ENCODE measurements at places on chromosomes 5 and 9.

- DNase-seq = peak; percentile 26
Observed at GRCh38 chr9:37034305-37034937, 353 bp upstream of the PAX5 start.

DNA sequence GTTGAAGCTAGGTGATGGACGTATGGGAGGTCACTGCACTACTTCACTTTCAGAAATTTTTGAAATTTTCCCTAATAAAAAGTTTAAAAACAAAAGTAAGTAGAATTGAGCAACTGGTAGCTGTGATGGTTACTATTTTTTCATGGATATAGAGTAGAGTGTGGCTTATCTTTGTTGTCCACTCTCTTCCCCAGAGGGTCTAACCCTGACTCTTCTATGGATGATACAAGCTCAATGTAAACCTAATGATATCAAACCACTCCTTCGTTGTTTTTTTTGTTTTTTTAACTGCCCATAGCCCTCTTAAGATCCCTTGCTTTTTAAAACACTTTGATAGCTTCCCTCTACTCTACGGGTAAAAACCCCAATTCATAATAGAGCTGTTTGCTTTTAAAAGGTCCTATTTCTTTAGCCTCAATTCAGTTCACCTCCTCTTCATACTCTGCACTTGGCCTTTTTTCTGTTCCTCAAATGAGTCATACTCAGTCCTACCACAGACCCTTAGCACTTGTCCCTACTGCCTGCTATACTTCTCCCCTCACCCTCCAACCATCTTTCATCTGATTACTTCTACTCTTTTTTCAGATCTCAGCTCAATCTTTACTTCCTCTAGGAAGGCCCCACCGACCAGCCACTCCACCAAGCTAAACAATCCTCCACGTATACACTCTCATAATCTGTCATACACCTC is 2.6 kb downstream of the HDAC3 start:
- DNase-seq = no peak

GRCh38 chr9:132823370-132824145 is 54.5 kb downstream of the AK8 start:
- no peak for DNase-seq

GRCh38 chr9:13351778-13352386 is 72.4 kb upstream of the MPDZ start:
- DNase-seq = peak; percentile 67

DNA sequence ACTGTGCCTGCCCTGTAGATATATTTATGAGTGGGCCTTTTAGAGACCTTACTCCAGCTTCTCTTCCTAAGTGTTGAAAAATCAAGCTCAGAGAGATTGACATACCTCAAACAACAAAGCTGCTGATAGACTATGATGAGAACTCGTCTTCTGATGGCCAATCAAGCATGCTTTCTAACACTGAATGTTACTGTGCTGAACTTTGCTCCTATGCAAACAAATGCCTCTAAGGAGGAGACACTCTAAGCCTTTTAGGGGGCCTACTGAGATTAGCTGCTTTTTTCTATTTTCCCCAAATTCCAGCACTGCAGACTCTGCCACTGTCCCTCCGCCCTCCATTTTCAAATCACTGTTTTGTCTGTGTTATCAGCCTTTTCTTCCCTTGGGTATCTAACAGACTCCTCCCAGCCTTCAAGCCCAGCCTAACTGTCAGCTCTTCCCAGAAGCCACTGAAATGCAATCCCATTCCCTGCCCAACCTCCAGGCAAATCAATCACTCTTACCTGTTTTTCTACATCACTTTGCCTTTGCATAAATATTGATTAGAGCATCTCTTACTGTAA is 39.5 kb downstream of the TXNDC8 start:
- DNase-seq = no peak

DNA sequence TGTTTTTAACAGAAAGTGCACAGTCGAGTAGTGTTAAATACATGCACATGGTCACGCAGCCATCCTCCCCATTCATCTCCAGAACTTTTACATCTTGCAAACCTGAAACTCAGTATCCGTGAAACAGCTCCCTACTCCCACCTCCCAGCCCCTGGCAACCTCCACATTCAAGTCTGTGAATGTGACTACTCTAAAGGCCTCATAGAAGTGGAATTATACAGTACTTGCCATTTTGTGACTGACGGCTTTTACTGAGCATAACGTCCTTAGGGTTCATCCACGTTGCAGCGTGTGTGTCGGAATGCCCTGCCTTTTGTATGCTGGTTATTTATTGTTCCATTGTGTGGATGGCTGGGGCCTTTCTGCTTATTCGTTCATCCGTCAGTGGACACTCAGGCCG is 35.8 kb downstream of the USP20 start:
- DNase-seq = no peak

- DNase-seq = no peak
Observed at GRCh38 chr9:38359297-38359653, 33.2 kb upstream of the ALDH1B1 start.

- DNase-seq = peak; percentile 64
Observed at GRCh38 chr9:5425006-5425628, 12.6 kb downstream of the PLGRKT start.

DNA sequence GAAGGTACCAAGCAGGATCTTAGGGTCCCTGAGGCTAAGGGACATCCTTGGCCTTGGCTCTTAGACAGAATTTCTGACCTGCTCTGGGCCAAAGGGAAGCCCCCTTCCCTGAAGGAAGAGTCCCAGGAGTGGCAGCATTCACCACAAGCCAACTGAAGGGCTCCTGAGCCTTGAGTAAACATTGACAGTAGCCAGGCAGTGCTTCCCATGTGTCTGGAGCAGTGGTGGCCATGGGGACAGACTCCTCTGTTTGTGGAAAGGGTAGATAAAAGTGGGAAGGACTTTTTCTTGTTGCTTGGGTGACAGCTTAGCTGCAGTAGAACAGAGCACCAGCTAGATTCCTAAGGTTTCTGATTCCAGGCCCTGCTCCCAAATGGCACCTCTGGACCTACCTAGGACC is 61.4 kb upstream of the VLDLR start:
- DNase-seq = no peak

DNA sequence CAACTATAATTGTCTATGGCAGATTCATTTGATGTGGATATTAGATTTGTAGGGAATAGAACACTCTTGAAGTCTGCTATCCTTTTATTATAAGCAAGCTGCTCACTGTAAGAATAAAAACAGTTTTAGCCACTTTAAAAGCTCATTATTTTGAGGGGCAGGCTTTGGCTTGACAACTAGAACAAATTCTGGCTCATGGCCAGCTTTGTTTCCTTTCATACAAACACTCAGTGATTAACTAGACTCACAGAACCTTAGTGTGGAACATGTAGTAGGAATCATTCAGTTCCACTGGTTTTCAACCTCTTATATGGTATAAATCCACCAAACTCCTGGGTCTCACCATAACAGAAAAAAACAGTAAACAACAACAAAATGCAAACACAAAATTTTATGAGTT is 27.4 kb upstream of the CEP120 start:
- no peak for DNase-seq

DNA sequence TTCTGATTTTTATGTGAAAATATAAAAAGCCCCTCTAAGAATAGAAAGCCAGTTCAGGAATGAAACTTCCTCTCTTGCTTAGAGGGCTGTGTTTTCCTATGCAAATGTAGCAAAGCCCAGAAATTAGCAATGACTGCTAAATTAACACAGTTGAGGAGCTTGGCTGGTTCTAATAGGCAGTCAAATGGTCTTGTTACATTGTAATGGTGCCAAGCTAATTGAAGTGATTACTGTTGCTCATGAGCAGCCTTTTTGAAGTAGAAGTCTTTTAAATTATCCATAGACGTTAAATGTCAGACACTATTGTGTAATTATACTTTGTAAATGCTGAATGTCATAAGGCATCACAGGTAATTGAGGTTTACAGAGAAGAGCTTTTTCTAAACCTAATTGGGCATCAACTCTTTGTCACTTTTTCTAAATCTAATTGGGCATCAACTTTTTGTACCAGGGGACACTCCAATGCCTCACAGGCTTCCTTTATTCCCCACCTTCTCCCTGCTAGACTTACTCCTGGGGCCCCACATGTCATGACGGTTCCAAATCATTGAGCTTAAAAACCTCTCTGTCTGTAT is 229.1 kb downstream of the PSAT1 start:
- DNase-seq = no peak
